Right atrium auricular region (tissue), 2 donors: ENCODE measurements at places on chromosomes 12 and 14. TPM values are rescaled to one million over a fixed set of nuclear protein-coding genes. Genes with fewer than 3 reads are reported as not detected.

CCDC184 gene
- total RNA-seq = 0.37 TPM

GRCh38 chr14:37172936-37173614, 669 bp upstream of the SLC25A21 start:
- DNase-seq = no peak

DNA sequence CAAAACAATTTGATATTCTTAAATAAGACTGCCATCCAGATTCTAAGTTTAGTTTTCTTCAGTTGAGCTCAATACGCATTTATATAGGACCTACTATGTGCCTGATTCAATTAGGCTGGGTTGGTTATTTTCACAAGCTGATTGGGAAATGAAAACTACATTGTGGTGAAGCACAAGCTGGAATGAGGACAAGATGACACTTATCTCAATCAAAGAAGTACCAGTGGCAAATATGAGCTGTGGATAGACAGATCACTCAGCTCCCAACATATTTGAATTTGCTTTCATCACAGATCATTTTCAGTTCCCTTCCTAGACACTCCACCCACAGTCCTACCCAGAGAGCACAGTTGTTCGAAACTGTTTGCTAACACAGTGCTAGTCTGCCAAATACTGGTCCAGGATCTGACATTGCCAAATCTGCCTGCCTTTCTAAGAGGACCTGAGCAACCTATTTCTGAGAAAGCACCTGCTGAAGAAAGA, 74.7 kb downstream of the LLPH start:
- DNase-seq = no peak

- no peak for DNase-seq
These were observed 39.4 kb upstream of the BICDL1 start for GRCh38 chr12:119949594-119949993.

- no peak for DNase-seq
These were observed 73.8 kb upstream of the DACT1 start for GRCh38 chr14:58563978-58564377.
